Neural progenitor cell (in vitro differentiated cells): ENCODE measurements at places on chromosomes 6 and 20. TPM values are rescaled to one million over a fixed set of nuclear protein-coding genes. Genes with fewer than 3 reads are reported as not detected.

DNA sequence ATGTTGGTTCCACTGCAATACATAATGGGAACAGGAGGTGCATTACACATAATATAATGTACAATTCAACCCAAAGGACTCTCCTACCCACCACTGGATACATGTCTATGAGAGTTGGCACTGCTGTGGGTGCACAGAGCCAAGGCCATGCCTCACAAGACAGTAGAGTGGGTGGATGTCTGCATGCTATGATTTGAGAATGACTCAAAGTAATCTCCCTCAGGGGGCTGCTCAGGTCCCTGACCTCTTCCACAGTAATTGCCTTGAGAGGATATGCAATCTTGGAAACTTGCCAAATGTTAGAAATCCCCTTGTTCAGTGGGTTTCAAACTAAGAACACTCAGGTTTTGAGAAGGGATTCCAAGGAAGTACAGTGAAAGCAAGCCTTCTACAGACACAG lies 79.0 kb downstream of the ANKEF1 start:
- no peak for DNase-seq

- DNase-seq, result no peak
Observed at GRCh38 chr6:5512422-5512821, 251.1 kb downstream of the FARS2 start.

DNA sequence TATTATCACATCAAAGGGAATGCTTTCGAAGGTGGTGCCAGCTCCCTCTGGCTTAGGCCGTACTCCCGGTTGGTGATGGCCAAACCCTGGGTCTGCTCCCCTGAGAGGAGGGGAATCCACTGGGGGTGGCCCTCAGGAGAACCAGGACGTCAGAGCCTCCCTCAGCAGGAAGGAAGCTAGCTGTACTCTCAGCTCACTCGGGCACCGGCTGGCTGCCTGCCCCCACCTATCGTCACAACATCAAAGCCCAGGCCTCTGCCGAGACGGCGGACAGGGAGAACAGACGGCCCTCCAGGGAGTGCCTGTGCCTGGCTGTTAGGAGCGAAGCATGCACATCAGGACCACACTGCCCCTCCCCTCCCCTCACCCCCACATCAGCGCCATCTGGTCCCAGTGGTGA lies 9.2 kb upstream of the PGC start:
- DNase-seq, result no peak

The CTAGE9 gene
- not detected in 2 replicates for total RNA-seq

The ID4 gene
- 23.9 and 29.2 TPM in 2 replicates for total RNA-seq

The PACSIN1 gene
- 0.41 and 1.8 TPM in 2 replicates for total RNA-seq

The EEF1E1 gene
- total RNA-seq, result 85.6 and 119 TPM in 2 replicates

The RNASET2 gene
- 28.9 and 37.2 TPM in 2 replicates for total RNA-seq
